AG09309 (cell line): ENCODE measurements at places on chromosomes 11 and 22.

DNA sequence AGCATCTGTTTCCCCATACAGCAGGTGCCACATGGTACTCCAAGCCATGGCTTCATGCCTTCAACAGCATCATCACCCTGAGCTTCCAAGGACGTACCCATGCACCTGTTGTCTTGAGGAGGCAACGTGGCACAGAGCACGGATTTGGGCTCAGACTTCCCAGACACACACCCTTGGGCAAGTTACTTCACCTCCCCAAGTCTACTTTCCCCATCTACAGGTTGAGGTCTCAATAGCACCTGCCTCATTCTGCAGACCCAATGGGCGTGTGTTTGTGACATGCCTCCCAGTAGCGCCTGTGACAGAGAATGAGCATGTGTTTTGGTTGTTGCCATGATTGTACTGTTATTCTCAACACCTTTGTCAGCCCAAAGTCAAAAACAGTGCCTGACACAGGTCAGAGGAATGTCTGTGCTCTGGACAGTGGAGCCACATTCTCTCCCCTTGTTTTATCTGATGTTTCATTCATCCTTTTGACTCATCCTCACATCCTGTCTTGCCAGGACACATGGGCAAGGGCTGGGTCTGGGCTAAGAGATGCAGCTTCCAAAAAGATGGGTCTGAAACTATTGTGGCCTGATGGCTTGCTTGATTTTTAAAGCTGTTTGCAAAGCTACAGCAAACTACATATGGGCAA is 53.4 kb upstream of the CCND1 start:
- peak; percentile 20 for DNase-seq

DNA sequence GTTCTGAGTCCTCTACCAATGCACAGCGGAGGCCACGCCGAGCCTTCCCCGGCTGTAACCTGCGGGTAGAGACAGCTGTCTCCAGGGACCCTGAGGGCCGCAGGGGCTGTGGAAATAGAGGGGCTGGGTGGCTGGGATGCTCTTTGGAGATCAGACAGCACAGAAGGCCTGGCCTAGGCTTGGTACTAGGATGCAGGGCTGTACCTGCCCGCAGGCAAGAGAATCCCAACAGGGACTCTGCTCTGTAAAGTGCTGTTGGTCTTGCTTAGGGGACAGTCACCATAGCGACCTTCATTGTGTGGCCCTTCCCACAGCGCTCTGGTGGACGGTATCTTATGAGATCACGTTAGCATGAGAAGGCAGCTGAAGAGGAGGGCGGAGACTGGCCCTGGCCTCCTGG is 11.3 kb upstream of the KCNJ5 start:
- DNase-seq: no peak

GRCh38 chr11:87007963-87008362 is 29.8 kb upstream of the TMEM135 start:
- peak; percentile 29 for DNase-seq

GRCh38 chr11:64357904-64358535 is 942 bp upstream of the RPS6KA4 start:
- no peak for DNase-seq

- no peak for DNase-seq
Observed at GRCh38 chr11:68843052-68843561, 1.4 kb upstream of the CPT1A start.

- DNase-seq: no peak
Observed at GRCh38 chr11:2561696-2562581, 117.1 kb downstream of the KCNQ1 start.

DNA sequence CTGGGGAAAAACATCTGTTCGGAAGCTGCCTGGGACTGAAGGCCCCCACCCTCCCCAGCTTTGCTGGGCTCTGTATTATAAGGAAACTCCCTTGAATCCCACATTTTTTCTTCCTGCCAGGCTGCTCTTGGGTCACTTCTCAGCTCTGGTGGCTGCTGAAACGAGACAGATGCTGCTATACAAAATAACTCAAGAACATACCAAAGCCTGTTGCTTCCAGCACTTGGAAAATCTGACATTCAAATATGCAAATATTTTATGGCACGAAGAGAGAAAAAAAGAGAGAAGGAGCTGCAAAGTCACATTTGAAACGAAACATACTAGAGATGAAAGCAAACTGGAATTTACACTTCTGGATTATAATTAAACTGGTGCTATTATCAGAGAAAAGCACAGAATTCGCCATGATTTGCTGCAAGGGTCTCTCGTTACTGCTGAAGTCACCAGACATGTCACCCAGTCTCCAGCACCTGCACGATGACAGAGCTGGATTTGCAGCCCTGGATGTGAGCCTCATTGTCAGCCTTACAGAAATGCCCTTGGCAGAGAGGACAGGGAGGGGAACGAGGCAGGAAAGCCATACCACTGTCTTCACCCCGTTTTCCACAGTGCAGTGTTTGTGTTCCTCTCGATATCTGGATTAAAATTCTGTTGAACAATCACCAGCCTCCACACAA is 47.9 kb upstream of the IGSF9B start:
- DNase-seq: no peak

DNA sequence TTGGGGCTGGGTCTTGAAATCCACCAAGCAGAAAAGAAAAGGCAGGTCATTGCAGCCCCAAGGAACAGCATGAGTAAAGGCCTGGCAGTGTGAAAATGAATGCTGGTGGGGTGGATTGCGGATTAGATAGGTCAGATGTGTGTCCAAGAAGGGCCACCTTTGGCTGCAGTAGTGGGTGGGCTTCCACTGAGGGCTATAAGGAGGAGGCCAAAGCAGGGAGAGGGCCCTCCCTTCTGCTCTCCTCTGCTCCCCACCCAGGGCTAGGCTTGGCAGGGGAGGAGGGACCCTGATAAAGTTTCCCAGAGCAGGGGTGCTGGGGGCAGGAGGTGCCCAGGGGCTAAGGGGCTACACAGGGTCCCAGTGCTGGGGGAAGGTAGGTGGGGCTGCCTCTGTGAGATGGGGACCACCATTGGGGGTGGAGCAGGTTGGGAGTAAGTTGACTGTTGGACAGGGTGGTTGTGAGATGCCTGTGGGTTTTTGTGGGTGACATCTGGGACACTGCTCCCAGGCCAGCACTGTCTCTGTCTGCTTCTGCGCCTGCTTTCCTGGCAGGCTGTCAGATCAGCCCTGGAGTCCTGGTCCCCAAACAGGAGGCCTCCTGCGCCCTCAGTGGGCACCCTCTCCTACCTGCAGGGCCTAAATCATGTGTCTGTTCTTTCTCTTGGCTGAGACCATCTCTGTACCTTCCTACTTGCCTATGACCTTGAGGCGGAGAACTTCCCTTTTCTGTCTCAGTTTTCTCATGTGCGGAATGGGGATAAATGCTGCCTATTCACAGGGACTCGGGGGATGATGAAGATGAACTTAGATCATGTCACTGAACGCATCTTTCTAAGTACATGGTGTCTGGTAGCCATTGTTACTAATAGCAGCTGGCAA is 1.9 kb downstream of the CAPN5 start:
- DNase-seq: no peak

- DNase-seq: no peak
Observed at GRCh38 chr11:5603326-5603725, 6.9 kb downstream of the TRIM6 start.

DNA sequence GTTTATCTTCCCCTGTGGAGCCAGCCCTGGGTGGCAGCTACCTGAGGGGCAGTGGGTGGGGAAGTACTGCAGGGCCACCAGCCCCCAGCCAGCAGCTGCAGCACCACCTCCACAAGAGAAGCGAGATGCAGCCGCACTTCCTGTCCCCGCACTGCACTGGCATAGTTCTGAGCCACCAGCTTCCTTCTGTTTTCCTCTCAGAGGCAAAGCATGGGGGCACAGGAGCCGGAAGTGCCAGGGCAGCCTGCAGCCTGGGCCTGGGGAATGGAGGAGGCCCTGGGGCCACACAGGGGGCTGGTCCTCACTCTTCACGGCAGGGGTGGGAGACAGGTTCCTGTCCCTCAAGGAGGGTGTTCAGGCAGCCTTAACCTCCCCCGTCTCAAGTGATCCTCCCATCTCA is 11.9 kb upstream of the SH3BP1 start:
- no peak for DNase-seq

DNA sequence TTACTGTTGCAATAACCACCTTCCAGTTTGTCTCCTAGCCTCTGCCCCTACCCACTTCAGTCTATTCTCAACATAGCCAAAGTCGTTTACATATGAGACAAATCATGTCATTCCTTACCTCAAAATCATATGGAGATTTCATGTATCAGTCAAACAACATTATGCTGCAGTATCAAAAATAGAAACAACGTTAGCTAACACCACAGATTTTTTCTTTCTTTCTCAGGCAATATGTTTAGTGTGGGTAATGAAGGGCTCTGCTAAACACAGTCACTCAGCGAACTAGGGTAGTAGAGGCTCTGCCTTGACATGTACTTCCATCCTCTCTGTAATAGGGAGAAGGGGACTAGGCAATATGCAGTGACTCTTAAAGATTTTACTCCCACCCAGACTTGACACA is 141.3 kb upstream of the DDI1 start:
- DNase-seq: no peak

- DNase-seq: no peak
Observed at GRCh38 chr11:116825434-116825833, 2.3 kb upstream of the APOA4 start.

- DNase-seq: no peak
Observed at GRCh38 chr11:106733635-106734034, 284.6 kb downstream of the GUCY1A2 start.

GRCh38 chr11:123318623-123319022 is 111.4 kb upstream of the GRAMD1B start:
- DNase-seq: no peak

DNA sequence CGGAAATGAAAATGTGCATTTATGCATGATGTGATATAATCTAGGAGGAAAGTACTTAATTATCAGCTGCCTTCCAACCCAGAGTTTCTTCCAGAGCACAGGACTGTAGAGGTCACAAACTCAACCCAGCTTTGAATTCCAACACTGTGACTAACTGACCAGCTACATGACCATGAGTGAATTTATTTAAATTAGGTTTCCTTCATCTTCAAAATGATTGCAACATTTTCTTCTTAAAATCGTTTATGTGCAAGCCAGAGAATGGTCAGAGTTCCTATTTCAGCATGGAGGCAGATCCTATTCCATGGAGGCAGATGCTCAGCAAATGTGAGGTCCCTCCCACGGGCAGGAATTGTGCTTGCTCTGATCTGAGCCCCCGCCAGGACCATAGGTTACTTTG is 42.4 kb downstream of the OSBP start:
- no peak for DNase-seq

- no peak for DNase-seq
Observed at GRCh38 chr11:41446566-41446965, 12.9 kb downstream of the LRRC4C start.
